ENCODE measurements at places on chromosomes 2 and 18. TPM values are rescaled to one million over a fixed set of nuclear protein-coding genes. Genes with fewer than 3 reads are reported as not detected.

DNA sequence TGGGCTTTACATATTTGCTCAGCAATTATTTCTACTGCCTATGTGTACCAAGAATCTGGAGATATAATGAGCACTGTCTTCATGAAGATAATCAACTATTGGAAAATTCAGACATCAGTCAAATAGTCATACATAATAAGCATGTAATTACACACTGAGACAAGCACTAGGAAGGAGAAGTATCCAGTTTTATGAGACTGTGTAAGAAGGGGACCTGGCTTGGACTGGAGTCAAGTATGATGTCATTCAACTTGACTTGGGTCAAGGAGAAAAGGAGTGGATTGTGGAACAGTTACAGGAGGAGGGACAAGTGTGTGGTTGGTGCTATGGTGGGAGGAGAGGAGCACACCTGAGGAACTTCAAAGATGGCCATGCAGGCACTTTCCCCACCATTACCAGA lies 419.8 kb upstream of the TRIB2 start:
- H3K27ac ChIP-seq, result no peak overlapping the region
- H3K4me1 ChIP-seq, result no peaks in the 10 kb centered on the region
- H3K27me3 ChIP-seq, result peaks cover 2% of the 10 kb centered on the region
- H3K4me3 ChIP-seq, result no peak overlapping the region
- H3K36me3 ChIP-seq, result no peaks in the 10 kb centered on the region
- no peak for DNase-seq

Gene PSD4
- 0.24 TPM for total RNA-seq

Gene SOX11
- not detected for total RNA-seq

Gene APCDD1
- 0.95 TPM for total RNA-seq

DNA sequence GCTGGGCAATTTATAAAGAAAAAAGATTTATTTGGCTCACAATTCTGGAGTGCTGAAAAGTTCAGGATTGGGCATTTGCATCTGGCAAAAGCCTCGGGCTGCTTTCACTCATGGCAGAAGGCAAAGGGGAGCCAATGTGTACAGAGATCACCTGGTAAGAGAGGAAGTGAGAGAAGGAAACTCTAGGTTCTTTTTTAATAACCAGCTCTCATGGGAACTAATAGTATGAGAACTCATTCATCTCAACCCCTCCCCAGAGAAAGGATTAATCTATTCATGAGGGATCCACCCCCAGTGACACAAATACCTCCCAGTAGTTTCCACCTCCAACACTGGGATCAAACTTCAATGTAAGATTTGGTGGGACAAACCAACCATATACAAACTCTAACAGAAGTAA lies 129.0 kb downstream of the EVA1A start:
- H3K4me1 ChIP-seq, result no peaks in the 10 kb centered on the region
- DNase-seq, result no peak
- H3K27ac ChIP-seq, result no peak overlapping the region
- H3K4me3 ChIP-seq, result no peak overlapping the region

- H3K27ac ChIP-seq, result no peak overlapping the region
- peak overlapping the region; percentile 43 for H3K4me3 ChIP-seq
- no peak for DNase-seq
- H3K27me3 ChIP-seq, result peaks cover 16% of the 10 kb centered on the region
Observed at GRCh38 chr2:132038179-132038882, 123.4 kb downstream of the ANKRD30BL start.

- H3K27me3 ChIP-seq, result no peaks in the 10 kb centered on the region
- H3K36me3 ChIP-seq, result no peaks in the 10 kb centered on the region
- DNase-seq, result no peak
- no peak overlapping the region for H3K4me3 ChIP-seq
Observed at GRCh38 chr18:24378598-24378997, 19.0 kb downstream of the OSBPL1A start.

Gene SLC25A12
- 17.1 TPM for total RNA-seq

- no peak overlapping the region for H3K4me3 ChIP-seq
- H3K4me1 ChIP-seq, result no peaks in the 10 kb centered on the region
- H3K27ac ChIP-seq, result no peak overlapping the region
Observed at GRCh38 chr2:224263571-224264043, 138.3 kb downstream of the FAM124B start.

Gene OSBPL6
- 2.3 TPM for total RNA-seq

DNA sequence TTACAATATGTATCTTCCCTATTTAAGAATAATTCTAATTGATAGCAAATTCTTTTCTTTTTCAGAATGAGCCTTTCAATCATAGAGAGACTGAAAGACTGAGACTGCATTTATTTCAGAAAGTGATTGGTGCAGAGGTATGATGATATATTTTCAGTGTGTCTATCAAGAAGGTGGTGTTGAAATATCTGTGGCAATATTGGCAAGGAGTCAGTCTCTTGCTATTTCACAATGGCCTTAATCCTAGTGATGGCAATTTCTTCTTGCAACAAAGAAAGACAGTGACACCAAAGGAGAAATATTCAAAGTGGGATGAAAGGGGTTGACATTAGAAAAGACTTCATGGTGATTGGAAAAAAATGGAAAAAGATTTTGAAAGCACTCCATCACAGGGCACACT lies 21.7 kb upstream of the ZBTB14 start:
- no peaks in the 10 kb centered on the region for H3K27me3 ChIP-seq
- H3K27ac ChIP-seq, result no peak overlapping the region
- no peaks in the 10 kb centered on the region for H3K36me3 ChIP-seq
- H3K4me3 ChIP-seq, result no peak overlapping the region
- no peak for DNase-seq

Gene MFSD2B
- total RNA-seq, result 0.82 TPM

Gene CACNB4
- 0.30 TPM for total RNA-seq

DNA sequence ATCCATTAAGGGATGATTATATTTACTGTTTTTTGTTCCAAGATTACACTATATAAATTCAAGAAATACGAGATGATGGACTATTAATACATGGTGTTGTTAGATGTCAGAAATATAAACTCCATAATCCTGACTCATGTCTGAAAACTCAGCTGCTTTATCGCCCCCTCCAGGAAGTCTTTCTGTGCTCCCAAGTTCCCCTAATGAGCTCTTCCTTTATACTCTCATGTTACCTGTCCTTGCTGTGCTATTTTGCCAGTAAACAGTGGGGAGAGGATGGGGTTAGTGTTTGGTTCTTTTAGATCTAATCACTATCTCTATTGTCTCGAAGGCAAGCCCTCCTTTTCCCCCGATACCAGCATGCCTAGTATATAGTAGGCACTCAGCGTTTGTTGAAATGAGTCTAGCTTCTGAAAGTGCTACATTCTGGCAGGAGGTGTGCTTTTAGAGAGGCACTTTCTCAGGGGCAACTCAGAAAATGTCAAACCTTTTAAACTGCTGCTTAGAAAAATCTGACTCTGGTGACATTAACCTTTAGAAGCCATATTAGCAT lies 21.4 kb upstream of the BARD1 start:
- no peak overlapping the region for H3K4me3 ChIP-seq
- no peak overlapping the region for H3K27ac ChIP-seq
- DNase-seq, result peak; percentile 40
- peaks cover 6% of the 10 kb centered on the region for H3K27me3 ChIP-seq
- no peaks in the 10 kb centered on the region for H3K4me1 ChIP-seq

- DNase-seq, result no peak
- no peak overlapping the region for H3K27ac ChIP-seq
- no peak overlapping the region for H3K4me3 ChIP-seq
- no peaks in the 10 kb centered on the region for H3K36me3 ChIP-seq
Observed at GRCh38 chr2:457792-458424, 170.0 kb upstream of the ALKAL2 start.

Gene MARCHF4
- total RNA-seq, result 21.5 TPM

GRCh38 chr2:9703701-9704221 lies 73.0 kb upstream of the YWHAQ start:
- H3K27me3 ChIP-seq, result peaks cover 3% of the 10 kb centered on the region
- no peak overlapping the region for H3K4me3 ChIP-seq
- no peaks in the 10 kb centered on the region for H3K36me3 ChIP-seq
- H3K27ac ChIP-seq, result no peak overlapping the region

DNA sequence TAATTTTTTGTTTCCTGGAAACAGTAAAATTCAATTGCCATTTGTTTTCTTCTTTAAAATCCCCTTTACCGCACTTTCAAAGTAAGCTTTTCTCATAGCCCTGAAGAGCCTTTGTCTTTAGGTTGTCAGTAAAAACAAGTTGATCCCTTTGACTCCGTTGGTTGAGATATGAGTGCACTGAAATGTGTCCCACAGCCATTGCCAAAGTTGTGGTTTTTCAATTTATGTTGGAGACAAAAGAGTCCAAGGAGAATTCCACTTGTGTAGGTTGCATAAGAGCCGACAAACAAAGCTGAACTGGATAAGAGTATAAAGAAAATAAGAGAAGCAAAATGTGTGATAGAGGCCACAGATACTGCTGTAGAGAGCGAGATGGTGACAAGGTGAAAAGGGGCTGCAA lies 26.1 kb upstream of the HNMT start:
- no peaks in the 10 kb centered on the region for H3K36me3 ChIP-seq
- H3K4me1 ChIP-seq, result no peaks in the 10 kb centered on the region
- DNase-seq, result no peak

Gene PTPN2
- 21.7 TPM for total RNA-seq

DNA sequence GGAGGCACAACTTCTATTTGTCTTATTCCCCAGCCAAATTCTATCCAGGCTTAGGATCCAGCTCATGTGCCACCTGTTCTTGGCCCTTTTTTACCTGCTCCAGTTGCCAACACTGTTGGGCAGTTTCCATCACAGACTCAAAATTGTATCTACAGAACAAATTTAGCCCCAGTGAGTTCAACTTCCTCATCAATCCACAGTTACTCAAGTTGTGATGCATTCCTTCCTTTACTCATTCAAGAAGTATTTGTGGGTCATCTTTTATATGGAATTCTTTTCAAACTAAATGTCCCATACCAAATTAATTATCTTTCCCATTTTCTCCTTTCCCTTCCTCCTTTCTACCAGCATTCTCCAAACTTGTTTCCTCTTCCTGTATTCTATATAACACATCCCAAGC lies 12.7 kb upstream of the DDX18 start:
- no peak overlapping the region for H3K4me3 ChIP-seq
- no peaks in the 10 kb centered on the region for H3K4me1 ChIP-seq
- H3K27ac ChIP-seq, result no peak overlapping the region
- no peaks in the 10 kb centered on the region for H3K27me3 ChIP-seq
- no peak for DNase-seq
- H3K36me3 ChIP-seq, result no peaks in the 10 kb centered on the region

GRCh38 chr2:237546040-237546875 lies 20.1 kb upstream of the PRLH start:
- H3K4me3 ChIP-seq, result no peak overlapping the region
- H3K27ac ChIP-seq, result no peak overlapping the region
- H3K36me3 ChIP-seq, result no peaks in the 10 kb centered on the region
- no peaks in the 10 kb centered on the region for H3K27me3 ChIP-seq
- H3K4me1 ChIP-seq, result no peaks in the 10 kb centered on the region

DNA sequence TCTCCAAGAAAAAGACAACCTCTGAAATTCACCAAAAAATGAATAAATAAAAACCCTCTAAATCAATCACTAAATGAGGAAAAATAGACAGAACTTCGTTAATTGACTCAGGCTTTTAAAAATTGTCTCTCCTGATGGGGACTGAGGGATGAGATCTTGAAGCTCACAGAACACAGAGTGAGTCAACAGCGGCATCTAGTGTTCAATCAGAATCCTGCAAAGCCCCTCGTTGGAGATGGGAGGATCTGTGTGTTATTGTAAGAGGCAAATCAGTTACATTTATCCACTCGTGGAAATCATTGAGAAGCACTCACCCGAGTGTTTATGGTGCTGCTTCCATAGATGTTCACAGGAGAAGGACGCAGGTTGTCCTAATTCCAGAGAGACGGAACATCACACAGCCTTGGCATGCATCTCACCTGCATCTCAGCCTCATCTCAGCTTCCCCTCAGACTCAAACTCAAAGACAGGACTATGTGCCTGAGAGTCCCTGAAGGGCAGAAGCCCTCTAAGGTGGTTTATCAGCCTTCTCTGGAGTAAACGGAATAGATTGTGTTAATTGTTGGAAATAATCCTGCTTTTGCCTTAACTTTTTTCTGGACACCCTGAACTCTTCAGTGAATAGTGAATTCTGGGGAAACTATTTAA lies 82.0 kb downstream of the MREG start:
- no peaks in the 10 kb centered on the region for H3K4me1 ChIP-seq
- DNase-seq, result peak; percentile 82
- H3K36me3 ChIP-seq, result no peaks in the 10 kb centered on the region
- H3K27ac ChIP-seq, result no peak overlapping the region

Gene CFAP221
- not detected for total RNA-seq

Gene FIGN
- 6.6 TPM for total RNA-seq

Gene SLC11A1
- total RNA-seq, result not detected

DNA sequence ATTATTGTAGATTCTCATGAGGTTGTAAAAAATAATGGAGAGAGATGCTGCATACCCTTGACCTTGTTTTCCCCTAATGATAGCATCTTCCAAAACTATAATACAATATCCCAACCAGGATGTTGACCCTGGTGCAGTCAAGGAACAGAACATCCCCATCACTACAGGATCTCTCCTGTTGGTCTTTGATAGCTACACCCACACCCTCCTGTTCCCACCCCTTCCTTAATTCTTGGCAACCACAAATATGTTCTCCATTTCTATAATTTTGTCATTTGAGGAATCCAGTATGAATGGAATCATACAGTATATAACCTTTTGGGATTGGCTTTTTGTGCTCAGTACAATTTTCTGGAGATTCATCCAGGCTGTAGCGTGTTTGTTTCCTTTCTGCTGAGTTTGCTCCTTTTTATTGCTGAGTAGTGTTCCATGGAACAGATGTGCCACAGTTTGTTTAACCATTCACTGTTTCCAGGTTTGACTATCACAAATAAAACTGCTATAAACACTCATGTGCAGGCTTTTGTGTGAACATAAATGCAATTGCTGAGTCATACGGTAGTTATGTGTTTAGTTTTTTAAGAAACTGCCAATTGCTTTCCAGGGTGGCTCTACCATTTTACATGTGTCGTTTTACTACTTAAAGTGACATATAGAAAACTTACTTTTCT lies 22.2 kb downstream of the MCFD2 start:
- H3K27ac ChIP-seq, result no peak overlapping the region
- DNase-seq, result no peak
- H3K4me1 ChIP-seq, result no peaks in the 10 kb centered on the region
- H3K36me3 ChIP-seq, result no peaks in the 10 kb centered on the region
- no peak overlapping the region for H3K4me3 ChIP-seq

DNA sequence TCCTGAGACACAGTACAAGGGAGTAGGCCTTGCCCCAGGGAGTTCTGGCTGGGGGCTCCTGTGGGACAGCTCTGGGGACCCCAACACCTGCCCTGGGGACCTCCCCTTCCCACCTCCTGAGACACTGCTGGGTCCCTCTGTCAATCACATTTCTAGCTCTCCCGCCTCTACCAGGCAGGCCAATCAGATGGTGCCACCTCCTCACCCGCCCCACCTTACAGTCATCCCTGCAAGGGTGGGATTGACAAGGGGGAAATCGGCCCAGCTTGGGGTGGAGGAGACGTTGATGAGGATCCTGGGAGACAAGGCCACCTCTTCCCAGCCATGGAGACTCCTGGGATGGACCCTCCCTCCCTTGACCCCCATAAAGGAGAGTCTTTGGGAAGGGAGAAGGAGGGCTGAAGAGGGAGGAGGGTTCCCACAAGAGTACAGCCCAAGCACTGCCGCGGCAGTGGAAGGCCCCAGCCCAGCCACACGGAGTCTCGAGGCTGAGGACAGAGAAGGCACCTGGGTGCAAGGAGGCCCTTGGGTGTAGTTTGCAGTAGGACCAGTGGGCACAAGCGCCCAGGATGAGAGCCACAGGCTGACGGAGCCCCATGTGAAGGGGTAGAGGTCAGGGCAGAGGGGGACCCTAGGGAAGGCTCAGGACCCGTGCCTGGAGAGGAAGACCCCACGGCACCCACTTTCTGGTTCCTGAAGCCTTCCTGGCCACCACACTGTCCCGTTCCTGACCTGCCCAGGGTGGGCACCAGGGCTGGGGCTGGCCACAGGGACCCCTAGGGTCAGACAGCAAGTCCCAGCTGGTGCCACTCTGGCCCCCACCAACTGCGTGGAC lies 109.9 kb upstream of the OTOS start:
- H3K36me3 ChIP-seq, result no peaks in the 10 kb centered on the region
- no peak overlapping the region for H3K27ac ChIP-seq
- no peaks in the 10 kb centered on the region for H3K27me3 ChIP-seq
- no peaks in the 10 kb centered on the region for H3K4me1 ChIP-seq
- H3K4me3 ChIP-seq, result no peak overlapping the region

Gene ZNF385B
- not detected for total RNA-seq

All from endothelial cell of umbilical vein (primary cell).